ENCODE measurements at places on chromosomes 2 and 18. TPM values are rescaled to one million over a fixed set of nuclear protein-coding genes. Genes with fewer than 3 reads are reported as not detected.

DNA sequence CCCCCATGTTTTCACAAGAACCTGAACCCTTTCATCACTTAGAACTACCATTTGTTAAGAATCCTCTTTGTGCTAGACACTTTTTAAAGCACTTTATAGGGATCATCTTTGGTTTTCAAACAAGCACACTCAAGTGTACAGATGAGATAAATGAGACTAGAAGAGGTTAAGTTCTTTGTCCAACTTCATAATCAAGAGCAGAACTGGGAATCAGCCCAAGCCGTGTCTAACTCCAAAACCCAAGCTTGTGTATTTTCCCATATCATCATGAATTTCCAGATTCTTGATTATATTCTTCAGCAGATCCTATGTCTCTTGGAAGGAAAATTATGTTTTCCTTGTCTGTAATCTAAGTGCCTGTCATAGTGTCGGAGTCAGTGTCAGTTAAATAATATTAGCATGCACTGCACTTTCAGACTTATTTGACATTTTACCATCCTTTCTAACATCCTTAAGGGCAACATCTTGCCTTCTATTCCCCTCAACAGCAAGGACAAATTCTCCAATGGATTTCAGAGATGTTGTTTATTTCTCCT, 123.0 kb upstream of the SETBP1 start:
- 0 out of 2 replicates have a peak, but pooled peaks cover 3% of the 10 kb centered on the region for H3K4me1 ChIP-seq
- DNase-seq = no peak
- H3K27me3 ChIP-seq = no peaks in the 10 kb centered on the region
- H3K36me3 ChIP-seq = no peaks in the 10 kb centered on the region
- H3K27ac ChIP-seq = no peak overlapping the region

- no peaks in the 10 kb centered on the region for H3K4me1 ChIP-seq
Observed at GRCh38 chr18:13521418-13521817, 204.9 kb downstream of the FAM210A start.

DNA sequence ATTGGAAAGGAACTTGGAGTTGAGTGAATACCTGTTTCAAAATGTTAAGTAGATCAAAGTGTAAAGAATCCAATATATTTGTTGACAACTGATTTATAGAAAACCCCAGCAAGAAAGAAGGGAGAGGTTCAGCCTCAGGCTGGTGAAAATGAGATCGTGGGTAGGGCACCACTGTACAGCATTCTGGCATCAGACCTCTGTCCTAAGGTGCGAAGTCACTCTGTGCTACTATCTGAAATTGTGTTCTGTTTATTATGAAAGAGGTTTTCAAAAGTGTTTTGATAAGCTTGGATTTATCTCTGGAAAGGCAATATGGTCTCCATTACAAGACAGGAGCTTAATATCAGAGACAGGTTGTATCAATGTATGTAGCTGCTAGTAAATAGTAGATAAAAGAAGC, 80.5 kb upstream of the MAP4K3 start:
- no peak for DNase-seq
- no peak overlapping the region for H3K27ac ChIP-seq
- no peaks in the 10 kb centered on the region for H3K27me3 ChIP-seq
- H3K4me1 ChIP-seq = peaks cover 10% of the 10 kb centered on the region
- no peaks in the 10 kb centered on the region for H3K36me3 ChIP-seq

GRCh38 chr18:24582771-24583170, 122.3 kb downstream of the HRH4 start:
- no peaks in the 10 kb centered on the region for H3K4me1 ChIP-seq
- H3K27ac ChIP-seq = no peak overlapping the region
- H3K36me3 ChIP-seq = no peaks in the 10 kb centered on the region
- no peak for DNase-seq
- H3K27me3 ChIP-seq = no peaks in the 10 kb centered on the region

GRCh38 chr2:165070076-165070475, 114.8 kb upstream of the SLC38A11 start:
- H3K4me3 ChIP-seq = no peak overlapping the region
- H3K4me1 ChIP-seq = no peaks in the 10 kb centered on the region
- no peak overlapping the region for H3K27ac ChIP-seq
- no peaks in the 10 kb centered on the region for H3K27me3 ChIP-seq

DNA sequence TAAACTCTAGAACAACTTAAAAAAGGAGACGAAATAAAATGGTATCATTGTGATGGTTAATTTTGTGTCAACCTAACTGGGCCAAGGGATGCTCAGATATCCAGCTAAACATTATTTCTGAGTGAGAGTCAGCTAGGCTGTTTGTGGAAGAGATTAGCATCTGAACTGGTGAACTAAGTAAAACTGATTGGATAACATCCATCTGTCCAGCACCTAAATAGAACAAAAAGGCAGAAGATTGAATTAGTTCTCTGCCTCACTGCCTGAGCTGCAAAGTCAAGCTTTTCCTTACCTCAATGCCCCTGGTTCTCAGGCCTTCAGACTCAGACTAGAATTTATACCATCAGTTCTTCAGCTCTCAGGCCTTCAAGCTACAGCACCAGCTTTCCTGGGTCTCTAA, 30.0 kb downstream of the PPP3R1 start:
- peaks cover 17% of the 10 kb centered on the region for H3K4me1 ChIP-seq
- no peaks in the 10 kb centered on the region for H3K36me3 ChIP-seq
- no peak overlapping the region for H3K27ac ChIP-seq
- no peak for DNase-seq
- H3K4me3 ChIP-seq = no peak overlapping the region

KRTCAP3 gene
- 2.2 TPM for total RNA-seq

KANSL3 gene
- 26.1 TPM for total RNA-seq

MC4R gene
- not detected for total RNA-seq
